ENCODE measurements at places on chromosomes 12 and 14.
A peak's percentile ranks its signal among the peaks of the same experiment; 100 is the strongest.

- no peak for DNase-seq
Observed at GRCh38 chr12:120754792-120755191, 29.2 kb downstream of the ACADS start.

DNA sequence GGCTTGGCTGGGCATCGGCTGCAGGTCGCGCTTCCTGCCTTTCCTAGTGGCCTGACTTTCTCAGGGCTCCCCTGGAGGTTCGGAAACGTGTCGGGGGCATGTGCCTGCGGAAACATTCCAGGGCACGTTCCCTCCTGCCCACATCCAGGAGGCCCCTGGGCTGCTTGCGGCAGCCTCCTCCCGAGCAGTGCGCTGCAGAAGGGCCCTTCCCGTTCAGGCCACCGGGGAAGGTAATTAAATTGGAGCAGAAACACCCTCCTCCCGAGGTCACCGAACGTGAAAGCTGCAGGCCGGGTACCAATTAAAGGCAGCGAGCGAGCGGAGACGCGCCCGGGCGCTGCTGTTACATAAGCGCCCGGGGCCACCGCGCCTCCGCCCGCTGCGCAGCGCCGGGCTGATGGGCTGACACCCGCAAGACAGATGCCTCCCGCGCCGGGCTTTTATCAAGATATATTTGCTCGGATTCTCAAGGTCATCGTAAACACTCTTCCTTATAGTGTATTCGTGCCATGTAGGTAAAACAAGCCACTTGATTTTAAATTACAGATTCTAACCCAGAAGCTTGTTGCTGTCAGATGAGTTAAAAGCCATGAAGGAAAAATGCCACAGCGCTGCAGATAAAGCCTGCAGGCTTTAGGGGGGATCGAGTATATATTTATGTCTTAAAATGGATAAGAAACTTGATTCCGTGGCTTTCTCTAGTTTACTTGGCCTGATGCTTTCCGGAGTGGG is 31.4 kb downstream of the SSPN start:
- DNase-seq, result no peak

DNA sequence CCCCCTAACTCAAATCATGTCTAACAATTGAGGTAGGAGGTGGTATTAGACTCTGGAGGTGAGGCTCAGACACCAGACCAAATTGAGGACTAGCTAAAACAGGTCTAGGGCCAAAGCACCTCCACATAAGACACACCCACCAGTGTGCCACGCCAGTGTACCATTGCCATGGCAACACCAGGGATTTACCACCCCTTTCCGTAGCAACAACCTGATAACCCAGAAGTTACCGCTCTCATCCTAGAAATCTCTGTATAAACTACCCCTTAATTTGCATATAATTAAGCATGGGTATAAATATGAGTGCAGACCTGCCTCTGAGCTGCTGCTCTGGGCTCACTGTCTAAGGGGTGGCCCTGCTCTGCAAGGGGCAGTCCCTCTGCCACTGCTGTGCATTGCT is 57.4 kb upstream of the PPP2R5C start:
- no peak for DNase-seq

GRCh38 chr12:127728285-127728684 is 538.7 kb upstream of the TMEM132C start:
- DNase-seq, result no peak

- peak; percentile 8 for DNase-seq
Observed at GRCh38 chr14:23539248-23540140, 12.1 kb downstream of the ZFHX2 start.

- no peak for DNase-seq
Observed at GRCh38 chr14:90546767-90547166, 149.9 kb downstream of the CALM1 start.

GRCh38 chr14:44113769-44114730 is 393.0 kb downstream of the FSCB start:
- DNase-seq, result no peak

Data from activated naive CD4-positive, alpha-beta T cell treated with Interleukin-2 at 50 U/mL for 16 hours (primary cell).